ENCODE measurements at places on chromosomes 5 and 9.

- no peak for DNase-seq
These were observed 116.1 kb downstream of the WDR70 start for GRCh38 chr5:37495210-37495609.

DNA sequence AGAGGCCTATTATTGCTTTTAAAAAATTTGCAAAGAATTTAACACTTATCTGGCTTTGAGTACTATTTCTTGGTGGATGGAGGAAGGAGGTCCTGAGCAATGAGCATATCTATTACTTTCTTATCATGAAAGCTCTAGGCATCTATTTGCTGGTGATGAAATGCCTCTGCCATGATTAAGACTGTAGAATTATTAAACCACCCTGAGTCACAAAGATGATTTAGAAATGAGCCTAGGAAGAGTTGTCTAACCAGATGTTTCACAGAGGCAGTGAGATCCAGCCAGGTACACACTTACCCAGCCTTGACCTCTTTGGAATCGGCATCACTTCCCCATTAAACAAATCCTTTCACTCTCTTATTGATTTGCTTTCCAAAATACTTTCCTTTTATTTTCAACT, 304.4 kb upstream of the KIF2A start:
- no peak for DNase-seq

DNA sequence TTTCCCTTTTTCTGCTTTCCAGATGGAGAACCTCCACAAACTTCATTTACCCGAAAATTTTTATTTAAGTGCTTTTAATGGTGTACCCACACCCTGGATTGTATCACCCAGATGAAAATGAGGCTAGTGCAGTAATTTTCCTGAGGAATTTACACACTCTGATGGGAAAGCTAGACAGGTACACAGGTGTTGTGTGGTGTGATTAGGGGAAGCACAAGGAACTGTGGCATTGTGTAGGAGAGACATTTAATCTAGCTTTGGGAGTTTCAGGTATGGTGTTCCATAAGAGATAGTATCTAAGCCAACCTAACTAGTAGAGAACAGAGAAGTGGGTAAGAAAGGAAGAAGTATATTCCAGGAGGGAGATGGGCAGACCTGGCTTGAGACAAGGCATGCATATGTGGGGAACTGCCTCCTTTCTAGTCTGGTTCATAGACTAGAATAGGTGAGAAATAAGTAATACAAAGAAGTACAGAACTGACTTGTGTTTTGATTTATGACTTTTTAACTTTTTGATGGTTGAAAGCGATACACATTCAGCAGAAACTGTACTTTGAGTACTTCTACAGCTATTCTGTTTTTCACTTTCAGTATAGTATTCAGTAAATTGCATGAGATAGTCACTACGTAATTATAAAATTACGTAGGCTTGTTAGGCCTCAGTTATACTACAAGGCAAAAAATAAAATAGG, 22.9 kb upstream of the ROPN1L start:
- DNase-seq = no peak

- DNase-seq = no peak
These were observed 56.4 kb downstream of the GCNT4 start for GRCh38 chr5:74995926-74996325.

DNA sequence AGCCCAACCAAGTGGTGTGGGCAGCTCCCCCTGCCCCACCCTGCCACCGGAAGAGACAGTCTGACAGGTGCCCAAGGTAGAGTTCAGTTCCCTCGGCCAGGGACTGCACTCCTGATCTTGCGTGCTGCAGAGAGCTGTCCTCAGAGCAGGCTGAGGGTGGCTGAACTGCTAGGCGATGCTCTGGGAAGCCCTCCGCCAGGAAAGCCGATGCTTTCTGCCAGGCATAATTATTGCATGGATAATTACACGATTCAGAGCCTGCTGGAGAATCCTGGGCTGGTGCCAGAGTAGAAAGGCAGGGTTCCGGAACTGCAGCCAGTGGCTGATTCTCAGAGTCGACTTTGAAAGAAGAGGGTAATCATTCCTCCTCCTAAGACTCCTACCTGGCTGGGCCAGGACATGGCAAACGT, 19.3 kb downstream of the KCNIP1 start:
- no peak for DNase-seq

GRCh38 chr9:76194896-76195295, 199.3 kb downstream of the RFK start:
- no peak for DNase-seq

GRCh38 chr9:13718086-13718485, 438.6 kb upstream of the MPDZ start:
- no peak for DNase-seq

DNA sequence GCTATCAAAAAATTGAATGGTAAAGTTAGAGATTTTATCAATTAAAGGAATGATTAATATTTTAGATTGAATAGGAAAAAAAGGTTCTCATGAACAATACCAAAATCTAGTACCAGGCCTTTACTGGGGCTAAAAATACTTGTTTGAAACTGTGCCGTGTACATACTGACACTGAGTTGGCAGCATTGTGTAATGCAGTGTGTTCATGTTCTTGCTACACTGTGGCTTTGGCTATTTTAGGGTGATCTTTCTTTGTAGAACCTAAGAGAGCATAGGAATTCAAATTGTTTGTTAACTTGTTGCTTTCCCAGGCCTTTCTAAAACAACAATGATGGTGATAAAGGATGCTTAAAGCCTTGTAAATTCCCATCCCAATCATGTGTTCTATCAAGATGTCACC, 80.9 kb downstream of the KIF4B start:
- DNase-seq = no peak

DNA sequence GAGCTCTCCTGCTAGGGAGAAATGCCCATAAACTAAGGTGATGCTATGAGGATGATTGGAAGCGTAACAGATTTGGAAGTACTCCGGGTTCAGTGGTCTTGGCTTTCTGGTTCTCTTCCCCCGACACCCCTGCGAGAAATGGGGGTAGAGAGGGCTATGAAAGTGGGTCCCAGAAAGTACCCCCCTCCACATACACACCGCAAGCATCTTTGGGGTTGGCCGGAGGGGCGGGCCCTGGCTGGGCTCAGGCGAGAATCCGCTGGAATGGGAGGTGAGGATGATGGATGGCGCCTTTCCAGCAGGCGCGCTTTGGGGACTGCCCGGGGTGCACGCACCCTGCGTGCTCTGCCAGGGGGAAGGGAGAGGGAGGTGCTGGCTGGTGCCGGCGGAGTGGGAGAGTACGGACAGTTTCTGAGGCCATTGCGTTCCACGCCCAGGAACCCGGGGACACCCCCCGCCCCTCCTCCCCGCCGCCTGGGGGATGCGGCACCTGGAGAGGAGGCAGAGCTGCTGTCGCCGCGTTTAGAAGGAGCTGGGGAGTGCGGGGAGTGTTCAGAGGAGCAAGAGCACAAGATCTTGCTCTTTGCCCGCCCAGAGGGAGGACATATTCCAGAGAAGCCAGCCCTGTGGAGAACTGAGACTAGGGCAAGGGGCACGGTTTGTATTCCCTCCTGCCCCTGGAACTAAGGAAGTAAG, 1.9 kb downstream of the PCSK5 start:
- DNase-seq = no peak

DNA sequence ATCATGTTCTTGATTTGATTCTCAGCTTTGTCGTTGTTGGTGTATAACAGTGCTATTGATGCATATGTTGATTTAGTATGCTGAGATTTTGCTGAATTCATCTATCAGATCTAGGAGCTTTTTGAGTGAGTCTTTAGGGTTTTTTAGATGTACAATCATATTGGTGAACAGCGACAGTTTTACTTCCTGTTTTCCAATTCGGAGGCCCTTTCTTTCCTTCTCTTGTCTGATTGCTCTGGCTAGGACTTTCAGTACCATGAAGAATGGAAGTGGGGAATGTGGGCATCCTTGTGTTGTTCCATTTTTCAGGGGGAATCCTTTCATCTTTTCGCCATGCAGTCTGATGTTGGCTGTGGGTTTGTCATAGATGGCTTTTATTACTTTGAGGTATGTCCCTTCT, 100.4 kb downstream of the SGCD start:
- no peak for DNase-seq
